ENCODE measurements at places on chromosomes 4 and X.

GRCh38 chr4:110294165-110294564, 95.8 kb upstream of the ELOVL6 start:
- DNase-seq = no peak

- no peak for DNase-seq
These were observed 2185.1 kb upstream of the TENM3 start for GRCh38 chr4:180057891-180058671.

GRCh38 chr4:118390121-118390520, 37.3 kb upstream of the PRSS12 start:
- DNase-seq = no peak

- no peak for DNase-seq
These were observed 14.5 kb upstream of the LRBA start for GRCh38 chr4:151029537-151029936.

GRCh38 chr4:128130621-128131020, 69.5 kb downstream of the LARP1B start:
- DNase-seq = no peak

- DNase-seq = no peak
These were observed 22.5 kb upstream of the JAKMIP1 start for GRCh38 chr4:6222761-6223292.

- DNase-seq = no peak
These were observed 3.6 kb upstream of the RENBP start for GRCh38 chrX:153948002-153948466.

DNA sequence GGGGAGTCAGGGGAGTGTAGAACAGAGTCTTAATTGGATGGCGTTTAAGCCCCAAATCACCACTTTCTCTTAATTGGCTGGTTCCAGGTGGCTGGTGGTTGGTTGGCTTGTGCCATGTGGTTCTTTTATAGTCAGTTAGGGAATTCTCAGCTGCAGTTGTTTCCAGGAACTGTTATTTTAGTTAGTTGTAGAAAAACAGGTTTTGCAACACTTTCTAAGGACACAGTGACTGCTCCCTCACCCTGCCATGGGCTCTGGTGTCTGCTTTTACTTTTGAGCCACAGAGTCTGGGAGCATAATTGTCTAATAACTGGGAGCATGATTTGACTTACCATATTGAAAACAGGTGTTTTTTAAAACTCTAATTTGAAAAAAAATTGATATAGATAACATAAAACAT, 75.8 kb upstream of the PCDH18 start:
- no peak for DNase-seq

GRCh38 chrX:21989384-21989783, 42.7 kb upstream of the PHEX start:
- no peak for DNase-seq

GRCh38 chr4:64250488-64250887, 158.8 kb downstream of the TECRL start:
- no peak for DNase-seq

GRCh38 chr4:3423952-3424351, 17.8 kb upstream of the HGFAC start:
- no peak for DNase-seq

GRCh38 chrX:7950865-7951264, 23.7 kb upstream of the PNPLA4 start:
- no peak for DNase-seq

- no peak for DNase-seq
These were observed at the start of gene SORCS2 for GRCh38 chr4:7192252-7193029. Gene SORCS2, plus strand, starts transcription at chr4:7192538.

GRCh38 chr4:133891011-133891410, 310.6 kb downstream of the PABPC4L start:
- DNase-seq = no peak

DNA sequence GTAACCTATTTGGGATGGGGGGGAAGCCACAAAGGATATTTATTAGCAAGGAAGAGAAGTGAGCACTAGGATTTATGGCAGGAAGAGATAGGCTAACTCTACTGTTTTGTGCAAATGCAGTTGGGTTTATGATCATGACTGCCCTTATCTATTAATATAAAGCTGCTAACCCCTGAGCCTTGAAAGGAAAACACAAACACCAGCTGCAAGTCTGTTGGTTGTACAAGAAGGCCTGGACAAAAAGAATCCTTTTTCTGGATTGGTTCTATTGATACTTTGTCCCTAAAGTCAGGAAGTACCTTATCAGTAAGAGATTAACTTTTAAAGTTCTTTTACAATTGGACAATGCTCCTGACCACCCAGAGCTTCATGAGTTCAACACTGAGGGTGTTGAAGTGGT, 188.8 kb downstream of the LRBA start:
- no peak for DNase-seq

GRCh38 chrX:56564164-56564885, 898 bp downstream of the UBQLN2 start:
- DNase-seq = no peak

DNA sequence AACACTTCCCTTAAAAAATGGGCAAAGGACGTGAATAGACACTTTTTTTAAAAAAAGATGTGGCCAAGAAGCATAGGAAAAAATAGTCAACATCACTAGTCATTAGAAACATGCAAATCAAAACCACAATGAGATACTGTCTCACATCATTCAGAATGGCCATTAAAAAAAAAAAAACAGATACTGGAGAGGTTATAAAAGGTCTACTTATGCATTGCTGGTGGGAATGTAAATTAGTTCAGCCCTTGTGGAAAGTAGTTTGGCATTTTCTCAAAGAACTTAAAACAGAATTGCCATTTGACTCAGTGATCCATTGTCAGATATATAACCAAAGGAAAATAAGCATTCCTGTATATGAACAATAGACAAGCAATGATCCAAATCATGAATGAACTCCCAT, 352.8 kb upstream of the EPHA5 start:
- DNase-seq = no peak

DNA sequence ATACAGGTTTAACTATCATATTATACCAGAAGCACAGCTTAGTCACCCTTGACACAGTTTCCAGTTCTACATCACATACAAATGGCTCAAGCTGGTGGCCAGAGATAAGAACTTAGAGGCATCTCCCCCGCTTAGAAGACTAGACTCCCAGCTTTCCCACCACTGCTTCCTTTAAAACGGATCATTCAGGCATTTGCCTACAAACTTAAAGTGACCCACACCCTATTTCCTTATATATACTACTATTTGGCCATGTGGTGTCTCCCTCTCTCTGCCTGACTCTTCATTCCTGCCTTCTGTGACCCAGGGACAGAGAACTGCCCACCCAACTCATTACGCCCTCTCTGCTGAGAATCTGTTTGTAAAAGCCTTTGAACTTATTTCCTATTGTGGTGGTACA, 781.2 kb upstream of the DIAPH2 start:
- no peak for DNase-seq

DNA sequence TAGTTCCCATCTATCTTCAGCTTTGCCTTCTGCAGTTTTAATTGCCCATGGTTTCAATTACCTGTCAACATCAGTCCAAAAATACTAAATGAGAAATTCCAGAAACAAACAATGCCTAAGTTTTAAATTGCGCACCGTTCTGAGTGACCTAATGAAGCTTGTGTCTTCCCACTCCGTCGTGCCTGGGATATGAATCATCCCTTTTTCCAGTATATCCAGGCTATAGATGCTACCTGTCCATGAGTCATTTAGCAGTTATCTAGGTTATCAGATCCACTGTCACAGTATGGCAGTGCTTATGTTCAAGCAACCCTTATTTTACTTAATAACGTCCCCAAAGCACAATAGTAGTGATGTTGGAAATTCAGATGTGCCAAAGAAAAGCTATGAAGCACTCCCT, 363.6 kb upstream of the FAM241A start:
- DNase-seq = no peak

- no peak for DNase-seq
These were observed 206.1 kb upstream of the ANKRD50 start for GRCh38 chr4:124918559-124919122.

- no peak for DNase-seq
These were observed 10.8 kb downstream of the TMEM187 start for GRCh38 chrX:153983321-153983801.

DNA sequence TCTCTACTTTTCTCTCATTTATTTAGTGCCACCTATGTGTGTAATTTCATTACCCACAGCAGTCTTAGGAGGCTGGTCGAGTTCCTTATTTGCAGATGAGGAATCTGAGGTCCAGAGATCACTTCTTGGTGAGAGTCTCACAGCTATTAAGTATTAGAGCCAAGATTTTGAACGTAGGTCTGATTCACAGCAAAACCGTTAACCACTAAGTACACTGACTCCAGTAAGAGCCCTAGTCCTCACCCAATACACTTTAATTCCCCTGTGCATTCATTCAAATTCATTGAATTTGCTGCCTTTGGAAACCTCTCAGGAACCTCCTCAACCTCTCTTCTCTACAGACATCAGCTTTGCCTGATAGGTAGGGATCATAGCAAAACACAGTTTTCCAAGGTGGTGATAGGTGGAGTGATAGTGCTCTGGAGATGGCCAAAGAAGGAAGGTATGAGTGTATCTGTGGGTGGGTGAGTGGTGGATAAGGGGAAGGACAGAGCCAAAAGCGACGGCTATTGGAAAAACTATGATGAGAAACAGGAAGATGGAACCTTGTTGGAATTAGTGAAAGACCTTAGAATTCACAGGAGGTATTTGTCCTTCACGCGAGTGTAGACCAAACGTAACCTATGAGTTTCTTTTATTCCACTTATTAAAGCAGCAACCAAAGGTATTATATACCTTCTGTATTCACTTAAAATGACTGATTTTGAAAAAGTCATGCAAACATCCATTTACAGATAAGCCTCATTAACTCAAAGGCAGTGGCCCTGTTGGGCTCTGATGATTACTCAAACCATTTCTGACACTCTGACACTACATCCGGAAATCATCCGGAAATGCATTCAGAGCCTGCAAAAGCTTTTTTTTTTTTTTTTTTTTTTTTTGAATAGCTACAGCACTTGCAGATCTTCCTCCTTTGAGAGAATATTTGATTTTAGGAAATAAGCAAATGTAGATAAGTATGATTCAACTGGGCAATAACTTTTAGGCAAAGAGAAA, 6.3 kb downstream of the FMR1 start:
- no peak for DNase-seq

- no peak for DNase-seq
These were observed 8.5 kb upstream of the KLHL34 start for GRCh38 chrX:21666679-21667078.

DNA sequence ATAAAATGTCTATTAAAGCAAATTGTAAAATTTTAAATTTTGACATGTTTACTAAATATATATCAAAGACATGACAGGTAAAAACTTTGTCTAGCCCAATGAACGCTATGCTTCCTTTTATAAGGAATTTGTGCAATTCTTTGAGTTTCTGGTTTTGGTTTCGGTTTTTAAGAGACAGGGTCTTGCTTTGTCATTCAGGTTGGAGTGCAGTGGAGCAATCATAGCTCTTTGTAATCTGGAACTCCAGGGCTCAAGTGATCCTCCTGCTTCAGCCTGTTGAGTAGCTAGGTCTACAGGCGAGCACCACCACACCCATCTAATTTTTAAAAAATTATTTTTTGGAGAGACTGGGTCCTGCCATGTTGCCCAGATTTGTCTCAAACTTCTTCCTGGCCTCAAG, 60.7 kb downstream of the BLTP1 start:
- no peak for DNase-seq

- no peak for DNase-seq
These were observed 101.5 kb downstream of the MGST2 start for GRCh38 chr4:139767168-139767567.

DNA sequence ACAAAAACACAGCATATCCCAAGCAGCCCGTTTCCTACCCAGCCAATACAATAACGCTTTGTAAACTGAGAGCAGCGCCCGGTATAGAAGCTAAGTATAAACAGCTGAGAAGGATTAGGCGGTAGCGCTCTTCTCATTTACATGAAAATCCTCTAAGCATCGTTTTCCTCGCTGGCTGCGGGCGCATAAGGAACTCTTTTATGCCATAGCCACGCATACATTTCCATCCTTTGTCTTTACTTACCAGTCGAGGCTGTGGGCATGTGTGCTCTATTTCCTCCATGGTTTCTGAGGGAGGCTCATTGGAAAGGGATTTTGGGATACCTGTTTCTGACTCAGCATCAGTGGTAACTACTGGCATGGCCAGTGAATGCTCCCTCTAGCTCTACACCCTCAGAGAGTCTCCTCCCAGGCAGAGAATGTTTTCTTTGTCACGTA, 383 bp downstream of the PCYT1B start:
- no peak for DNase-seq

- DNase-seq = no peak
These were observed 39.2 kb downstream of the TXLNG start for GRCh38 chrX:16825264-16826035.

DNA sequence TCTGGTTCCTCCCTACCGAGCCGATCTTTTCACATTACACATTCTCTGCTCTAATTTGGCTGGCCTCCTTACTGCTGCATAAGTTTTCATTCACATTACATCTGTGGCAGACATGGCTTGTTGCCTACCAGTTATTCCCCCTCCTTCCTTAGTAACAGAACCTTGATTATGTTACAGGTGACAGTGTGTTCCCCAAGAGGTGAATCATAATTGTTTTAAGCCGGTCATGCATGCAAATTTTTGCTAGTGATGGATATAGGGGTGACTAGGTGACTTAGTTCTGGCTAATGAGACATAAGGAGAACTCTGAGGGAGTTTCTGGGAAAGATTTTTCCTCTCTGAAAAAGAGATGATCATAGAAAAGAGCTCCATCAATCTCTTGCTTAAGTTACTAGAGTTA, 8.4 kb upstream of the LAMP2 start:
- no peak for DNase-seq

DNA sequence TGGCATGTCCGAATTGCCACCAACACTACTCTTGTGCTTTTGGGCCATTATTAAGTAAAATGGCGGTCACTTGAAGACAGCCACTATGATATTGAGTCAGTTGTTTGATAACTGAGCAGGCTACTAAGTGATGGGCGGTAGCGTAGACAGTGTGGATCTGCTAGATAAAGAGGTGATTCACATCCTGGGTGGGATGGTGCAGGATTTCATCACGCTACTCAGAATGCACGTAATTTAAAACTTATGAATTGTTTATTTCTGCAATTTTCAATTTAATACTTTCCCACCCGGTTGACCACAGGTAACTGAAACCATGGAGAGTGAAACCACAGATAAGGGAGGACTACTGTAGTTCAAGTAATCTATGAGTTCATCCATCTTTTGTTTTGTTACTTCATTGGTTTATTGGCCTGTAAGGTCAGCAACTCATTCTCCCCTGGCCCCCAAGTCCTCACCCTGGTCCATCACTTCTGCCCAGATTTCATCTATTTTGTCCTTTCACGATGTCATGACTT, 2.9 kb downstream of the ARAF start:
- DNase-seq = no peak

- no peak for DNase-seq
These were observed 443.2 kb upstream of the FRG1 start for GRCh38 chr4:189497516-189497915.

- no peak for DNase-seq
These were observed 25.1 kb downstream of the XIAP start for GRCh38 chrX:123884809-123885408.
